ENCODE measurements at places on chromosomes 3 and 15. TPM values are rescaled to one million over a fixed set of nuclear protein-coding genes. Genes with fewer than 3 reads are reported as not detected.

The SAMD7 gene
- not detected for polyA plus RNA-seq

The RPLP1 gene
- polyA plus RNA-seq = 1,717 TPM

The ACAN gene
- polyA plus RNA-seq = 1.0 TPM

The NANOGP8 gene
- not detected for polyA plus RNA-seq

The CCDC80 gene
- polyA plus RNA-seq = 113 TPM

The MKRN2OS gene
- 1.3 TPM for polyA plus RNA-seq

The GABRG3 gene
- polyA plus RNA-seq = 10.3 TPM

The KBTBD13 gene
- 0.61 TPM for polyA plus RNA-seq

The UPK1B gene
- 0.75 TPM for polyA plus RNA-seq

The ACKR2 gene
- polyA plus RNA-seq = 0.77 TPM

The PIGX gene
- 22.4 TPM for polyA plus RNA-seq

The TP63 gene
- 0.90 TPM for polyA plus RNA-seq

The FANCD2OS gene
- polyA plus RNA-seq = 0.82 TPM

GRCh38 chr3:190323246-190323626 lies 990 bp upstream of the CLDN1 start:
- no peak for DNase-seq

DNA sequence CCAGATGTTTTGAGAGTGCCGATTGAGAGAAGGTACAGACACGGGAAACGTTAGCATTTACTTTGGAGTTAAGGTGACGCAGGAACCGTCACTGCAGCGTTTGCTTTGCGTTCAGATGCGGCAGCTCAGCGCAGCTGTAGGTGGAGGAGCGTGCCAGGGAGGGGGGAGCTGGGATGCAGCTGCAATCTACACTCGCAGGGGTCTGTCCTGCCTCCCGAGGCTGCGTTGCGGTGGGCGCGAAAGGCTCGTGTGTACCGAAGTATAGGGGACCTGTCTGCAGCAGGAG lies 425 bp upstream of the FYTTD1 start:
- no peak for DNase-seq

DNA sequence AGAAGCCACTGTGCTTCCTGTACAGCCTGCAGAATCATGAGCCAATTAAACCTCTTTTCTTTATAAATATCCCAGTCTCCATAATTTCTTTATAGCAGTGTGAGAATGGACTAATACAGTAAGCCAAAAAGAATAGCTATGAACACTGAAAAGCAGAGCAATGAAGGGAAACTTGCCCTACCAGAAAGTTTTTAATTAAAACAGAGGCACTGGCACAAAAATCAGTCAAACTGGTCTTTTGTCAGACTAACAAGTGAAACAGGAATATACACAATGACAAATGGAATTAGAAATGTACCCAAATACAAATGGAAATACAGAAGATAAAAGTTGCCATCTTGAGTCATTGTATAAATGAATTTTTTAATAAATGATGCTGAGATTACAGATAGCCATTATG lies 40.5 kb downstream of the POLQ start:
- no peak for DNase-seq

- DNase-seq = no peak
Measured at GRCh38 chr3:55203546-55203945, 275.7 kb upstream of the LRTM1 start.

DNA sequence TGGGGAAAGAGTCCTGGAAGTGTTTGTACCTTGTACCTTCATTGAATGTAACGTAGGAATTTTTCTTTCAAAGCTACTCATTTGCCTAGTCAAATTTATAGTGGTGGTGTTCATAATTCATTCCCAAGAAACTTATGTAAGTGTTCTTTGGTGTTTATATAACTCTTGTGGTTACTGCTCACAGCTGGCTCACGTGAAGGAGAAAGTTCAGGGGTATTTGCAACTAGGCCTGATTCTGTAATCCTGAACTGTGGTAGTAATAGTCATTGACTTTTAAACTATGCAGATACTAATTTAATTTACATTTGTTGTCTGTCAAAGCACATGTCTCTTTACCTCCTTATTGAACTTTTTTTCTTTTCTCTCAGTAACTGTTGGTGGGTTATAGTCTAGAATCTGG lies 50.5 kb upstream of the TEX264 start:
- no peak for DNase-seq

- DNase-seq = peak; percentile 84
Measured at GRCh38 chr3:51706788-51707731, at the start of gene GRM2. Gene GRM2 (plus strand): TSS chr3:51707068. CDS start chr3:51708984, 1,916 bp downstream.

- no peak for DNase-seq
Measured at GRCh38 chr3:61997101-61997500, 376.2 kb downstream of the FEZF2 start.

- DNase-seq = no peak
Measured at GRCh38 chr15:27336676-27337075, 365.7 kb downstream of the GABRG3 start.

DNA sequence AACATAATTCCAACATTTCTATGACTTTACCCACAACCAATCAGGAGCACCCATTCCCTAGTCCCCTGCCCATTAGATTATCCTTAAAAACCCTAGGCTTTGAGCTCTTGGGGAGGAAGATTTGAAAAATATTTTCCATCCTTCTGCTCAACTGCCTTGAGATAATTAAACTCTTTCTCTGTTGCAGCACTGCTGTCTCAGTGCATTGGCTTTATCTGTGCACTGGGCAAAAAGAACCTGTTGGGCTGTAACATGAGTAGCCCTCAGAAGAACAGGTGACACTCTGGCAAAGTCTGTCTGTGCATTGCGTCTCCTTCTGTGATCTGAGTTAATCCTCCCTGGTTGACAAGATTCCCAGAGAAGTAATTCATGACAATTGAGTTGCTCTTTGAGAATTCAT lies 83.9 kb downstream of the ZMAT3 start:
- no peak for DNase-seq

DNA sequence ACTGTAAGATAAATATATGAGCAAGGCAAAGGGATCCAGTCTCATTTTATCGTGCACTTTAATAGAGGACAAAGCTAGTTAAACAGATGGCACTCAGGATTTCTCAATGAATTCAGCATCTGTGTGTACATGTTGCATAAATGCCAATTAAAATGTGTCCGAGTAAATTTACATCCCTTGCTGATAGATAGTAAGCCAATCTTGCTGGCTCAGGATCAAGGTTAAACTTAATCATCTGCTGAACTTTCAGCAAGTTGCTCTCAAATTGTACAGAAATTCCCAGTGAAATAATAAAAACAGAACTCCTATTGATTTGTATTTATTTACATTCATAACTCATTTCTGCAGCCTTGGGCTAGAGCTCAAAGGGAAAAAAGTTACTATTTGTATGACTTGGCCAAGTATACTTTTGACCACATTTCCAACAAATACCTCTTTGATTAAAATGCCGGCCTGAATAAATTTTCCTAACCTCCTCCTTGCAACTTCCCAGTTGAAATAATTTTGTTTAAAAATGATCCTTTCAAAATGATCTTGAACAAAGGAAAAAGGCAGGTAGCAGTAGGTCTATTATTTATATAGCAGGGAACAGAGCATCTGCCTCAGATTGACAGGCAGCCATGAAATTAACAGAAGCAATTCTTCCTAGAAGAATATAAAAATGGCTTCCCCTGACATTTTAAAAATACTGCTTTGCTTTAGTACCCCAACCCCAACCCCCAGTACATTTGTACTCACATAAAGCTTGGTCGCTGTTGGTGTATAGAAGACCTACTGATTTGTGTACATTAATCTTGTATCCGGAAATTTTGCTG lies 1001.9 kb downstream of the ROBO1 start:
- DNase-seq = no peak

- no peak for DNase-seq
Measured at GRCh38 chr3:13405614-13406013, 14.5 kb downstream of the NUP210 start.

DNA sequence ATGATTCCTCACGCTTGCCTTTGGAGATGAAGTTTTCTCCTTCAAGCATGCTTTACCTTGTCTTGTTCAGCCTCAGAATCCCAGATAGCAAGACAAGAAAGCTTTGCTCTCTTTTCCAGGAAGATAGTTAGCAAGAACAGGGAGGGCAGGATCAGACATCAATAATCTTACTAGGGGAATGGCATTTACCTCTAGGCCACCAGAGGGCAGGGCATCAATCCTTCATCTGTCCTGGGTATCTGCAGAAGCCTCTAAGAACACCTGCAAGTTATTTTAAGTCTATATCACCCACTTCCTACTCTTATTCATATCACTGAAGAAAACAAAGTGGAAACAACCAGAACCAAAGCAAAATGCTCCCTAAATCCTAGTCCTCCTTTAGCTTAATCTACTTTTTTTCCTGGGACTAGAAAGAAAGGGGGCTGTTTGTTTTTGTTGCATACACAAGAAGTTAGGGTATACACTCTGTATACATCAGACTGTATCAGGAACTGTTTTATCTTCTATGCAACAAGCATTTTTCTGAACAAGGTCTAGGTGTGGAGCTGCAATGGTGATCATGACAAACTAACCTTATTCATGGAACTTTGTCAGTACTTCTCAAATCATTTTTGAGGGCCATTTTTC lies 862.5 kb downstream of the CADM2 start:
- peak; percentile 19 for DNase-seq

- DNase-seq = no peak
Measured at GRCh38 chr15:93452537-93453211, 363.7 kb upstream of the RGMA start.

GRCh38 chr3:152942366-152942765 lies 107.4 kb downstream of the P2RY1 start:
- no peak for DNase-seq

DNA sequence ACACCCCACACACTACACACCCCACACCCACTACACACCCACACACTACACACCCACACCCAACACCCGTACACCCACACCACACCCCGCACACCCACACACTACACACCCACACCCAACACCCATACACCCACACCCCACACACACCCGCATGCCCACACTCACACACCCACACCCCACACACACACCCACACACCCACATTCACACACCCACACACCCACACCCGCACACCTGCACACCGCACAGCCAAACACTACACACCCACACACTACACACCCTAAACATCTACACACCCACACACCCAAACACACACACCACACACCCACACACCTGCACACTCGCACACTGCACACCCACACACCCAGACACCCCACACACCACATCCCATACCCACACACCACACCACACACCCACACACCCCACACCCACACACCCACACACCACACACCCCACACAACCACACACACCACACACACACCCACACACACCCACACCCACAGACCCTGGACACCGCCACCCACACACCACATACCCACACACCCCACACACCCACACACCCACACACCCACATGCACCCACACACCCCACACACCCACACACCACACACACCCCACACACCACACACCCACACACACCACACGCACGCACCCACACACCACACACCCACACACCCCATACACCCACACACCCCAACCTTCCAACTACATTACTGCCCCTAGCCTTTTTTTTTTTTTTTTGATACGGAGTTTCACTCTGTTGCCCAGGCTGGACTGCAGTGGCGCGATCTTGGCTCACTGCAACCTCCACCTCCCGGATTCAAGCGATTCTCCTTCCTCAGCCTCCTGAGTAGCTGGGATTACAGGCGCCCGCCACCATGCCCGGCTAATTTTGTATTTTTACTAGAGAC lies 16.9 kb downstream of the CEP19 start:
- DNase-seq = no peak

- DNase-seq = no peak
Measured at GRCh38 chr3:170713653-170714052, 127.8 kb upstream of the SLC7A14 start.

- DNase-seq = peak; percentile 58
Measured at GRCh38 chr3:46406788-46407611, at the start of the genes CCR5AS and CCRL2. Gene CCR5AS (minus strand): TSS chr3:46407066. Gene CCRL2 (plus strand): TSS chr3:46407259. CDS start chr3:46408080, 821 bp downstream.

DNA sequence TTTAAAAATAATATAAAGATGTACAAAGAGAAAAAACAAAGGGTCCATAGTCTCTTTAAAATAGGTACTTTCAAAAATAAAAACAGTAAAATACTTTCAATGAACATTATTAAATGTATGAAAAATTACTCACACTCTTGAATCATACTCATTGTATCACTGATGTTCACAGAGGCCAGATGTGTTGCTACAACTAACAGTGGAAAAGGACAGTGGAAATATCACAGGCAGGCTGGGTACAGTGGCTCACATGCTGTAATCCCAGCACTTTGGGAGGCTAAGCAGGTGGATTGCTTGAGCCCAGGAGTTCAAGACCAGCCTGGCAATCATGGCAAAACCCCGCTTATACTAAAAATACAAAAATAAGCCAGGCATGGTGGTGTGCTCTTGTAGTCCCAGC lies 26.8 kb downstream of the NPHP3 start:
- DNase-seq = no peak

GRCh38 chr15:58087871-58088270 lies 22.4 kb upstream of the ALDH1A2 start:
- no peak for DNase-seq

GRCh38 chr3:48402907-48403306 lies 27.0 kb downstream of the PLXNB1 start:
- DNase-seq = no peak

GRCh38 chr3:15664144-15664543 lies 62.6 kb downstream of the BTD start:
- DNase-seq = no peak

DNA sequence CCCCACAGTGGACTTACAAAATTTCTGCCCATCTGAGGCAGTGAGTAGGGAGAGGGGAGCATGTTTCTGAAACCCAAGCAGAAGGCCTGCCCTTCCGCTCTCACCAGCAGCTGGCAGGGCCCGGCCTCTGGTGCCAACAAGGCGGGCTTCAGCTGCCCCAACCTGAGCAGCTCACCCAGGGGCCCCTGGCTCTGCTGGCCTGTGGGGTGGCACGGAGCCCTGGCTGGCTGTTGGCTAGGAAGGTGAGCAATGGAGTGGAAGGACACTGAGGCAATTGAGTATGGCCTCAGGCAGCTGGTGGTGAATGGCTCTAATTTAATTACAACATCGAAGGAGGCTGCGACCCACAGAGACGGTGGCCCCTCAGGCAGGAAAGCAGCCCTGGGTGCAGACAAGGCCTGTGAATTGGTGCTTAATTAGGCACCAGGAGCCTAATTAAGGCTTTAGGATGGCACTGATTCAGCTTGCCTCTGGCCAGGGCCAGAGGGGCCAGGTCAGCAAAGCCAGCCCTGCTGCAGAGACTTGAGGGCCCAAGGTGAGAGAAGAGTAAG lies 60.9 kb downstream of the ST8SIA2 start:
- DNase-seq = no peak

GRCh38 chr3:44522494-44522933 lies 32.5 kb upstream of the ZKSCAN7 start:
- DNase-seq = no peak

- DNase-seq = no peak
Measured at GRCh38 chr3:49277383-49277775, 347 bp upstream of the C3orf62 start.

DNA sequence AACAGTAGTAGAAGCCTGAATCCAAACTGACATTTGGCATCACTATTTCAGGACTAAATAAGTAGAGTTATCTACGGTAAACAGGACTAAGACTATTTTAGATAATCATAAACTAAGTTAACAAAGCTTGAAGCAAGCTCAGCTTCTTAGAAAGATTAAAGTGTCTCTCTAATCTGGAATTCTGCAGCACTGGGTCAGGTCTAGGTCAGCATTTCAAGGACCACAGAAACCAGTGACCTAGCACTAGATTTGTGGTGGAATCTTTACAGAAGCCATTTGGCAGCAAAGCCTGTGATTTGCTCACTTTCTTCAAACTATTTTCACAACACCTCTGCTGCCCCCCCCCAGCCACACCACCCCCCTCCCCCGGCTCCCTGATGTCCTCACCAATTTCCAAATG lies 37.5 kb downstream of the IGSF11 start:
- DNase-seq = no peak

Measured in left lung (tissue), 14 donors.